CD4-positive, alpha-beta T cell (primary cell): ENCODE measurements at places on chromosomes 3 and 15.

GRCh38 chr3:25153561-25153960 lies 274.5 kb upstream of the RARB start:
- DNase-seq, result no peak

DNA sequence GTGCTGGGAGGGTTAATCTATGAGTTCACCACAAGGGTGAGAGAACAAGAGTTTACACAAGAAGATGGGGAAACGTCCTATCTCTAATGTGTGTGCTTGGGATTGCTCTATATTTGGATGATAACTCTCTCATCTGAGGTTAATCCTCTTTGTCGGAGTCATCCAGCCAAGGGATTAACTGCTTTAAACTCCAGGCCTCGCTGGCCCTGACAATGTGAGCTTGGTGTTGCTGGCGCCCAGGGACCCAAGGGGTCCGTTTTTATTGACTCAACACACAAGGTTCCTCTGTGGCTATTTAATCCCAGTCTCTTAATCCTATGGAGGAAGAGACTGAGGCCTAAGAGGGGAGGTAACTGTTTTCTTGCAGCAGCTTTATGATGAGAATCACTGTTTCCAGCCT lies 14.2 kb downstream of the SV2B start:
- no peak for DNase-seq

DNA sequence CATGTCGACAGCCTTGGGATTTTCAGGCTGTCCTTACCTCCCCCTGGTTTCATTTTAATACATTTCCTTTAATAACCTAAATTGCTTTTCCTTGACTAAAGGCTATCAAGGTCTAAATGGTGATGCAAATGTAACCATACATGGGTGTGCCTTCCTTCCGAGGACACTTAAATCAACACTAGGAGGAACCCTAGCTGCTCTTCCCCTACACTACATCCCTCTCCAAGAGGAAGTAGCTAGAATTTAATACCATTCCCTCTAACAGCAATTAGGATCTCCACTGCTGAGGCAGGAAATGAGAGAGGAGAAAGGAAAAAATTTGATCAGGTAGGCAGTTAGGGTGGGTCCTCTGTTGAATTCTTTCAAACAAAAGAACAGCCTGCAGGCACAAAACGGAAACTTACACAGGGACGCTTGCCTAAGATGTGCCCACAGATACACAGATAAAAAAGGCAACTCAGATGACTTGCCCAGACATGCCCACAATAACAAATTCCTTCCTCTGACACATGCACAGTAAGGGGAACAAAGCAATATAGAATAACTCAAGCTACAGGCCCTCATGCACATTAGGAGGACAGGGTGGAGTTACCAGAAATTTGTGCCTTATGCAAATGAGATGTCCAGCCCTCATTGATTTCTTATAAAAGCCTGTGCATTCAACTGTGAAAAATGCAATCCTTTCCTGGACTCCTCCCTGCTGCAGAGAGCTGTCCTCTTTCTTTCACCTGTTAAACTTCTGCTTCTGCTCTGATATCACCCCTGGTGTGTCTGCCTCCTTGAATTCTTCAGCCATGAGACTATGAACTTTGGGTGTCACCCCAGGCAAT lies 1024.4 kb upstream of the CADM2 start:
- DNase-seq, result no peak

DNA sequence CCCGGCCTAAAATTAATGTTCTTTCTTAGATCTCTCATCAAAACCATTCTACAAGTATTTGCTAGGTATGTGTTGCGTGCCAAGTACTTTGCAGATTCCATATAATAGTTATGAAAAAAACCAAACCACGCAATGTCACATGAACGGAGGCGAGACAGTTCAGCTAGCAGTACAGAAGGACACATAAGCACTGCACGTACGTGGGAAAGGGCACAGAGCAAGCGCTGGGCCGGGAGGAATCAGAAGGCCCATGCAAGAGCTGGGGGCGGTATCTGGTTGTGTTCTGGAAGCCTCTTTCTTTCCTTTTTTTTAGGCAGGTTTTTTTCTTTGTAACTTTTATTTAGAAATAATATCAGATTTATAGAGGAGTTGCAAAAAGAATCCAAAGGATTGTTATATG lies 11.3 kb downstream of the PDIA5 start:
- DNase-seq, result no peak

DNA sequence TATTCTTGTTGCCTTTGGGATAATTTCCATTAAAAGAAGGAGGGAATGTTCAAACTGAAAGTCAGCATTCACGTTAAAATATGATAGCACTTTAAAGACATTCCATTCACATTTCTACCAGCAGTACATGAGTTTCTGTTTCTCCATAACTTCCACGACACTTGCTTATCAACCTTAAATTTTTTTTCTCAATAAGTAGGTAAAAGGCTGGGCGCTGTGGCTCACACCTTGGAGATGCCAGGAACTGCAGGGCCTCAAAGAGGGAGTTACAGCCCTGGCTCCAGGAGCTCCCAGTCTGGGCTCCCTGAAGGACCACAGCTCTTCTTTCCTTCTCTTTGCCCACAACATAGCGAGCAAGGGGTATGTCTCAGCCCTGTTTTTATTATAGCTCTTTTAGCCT lies 42.9 kb upstream of the PRR23C start:
- no peak for DNase-seq

- no peak for DNase-seq
These were observed 190.1 kb downstream of the ZNF621 start for GRCh38 chr3:40714771-40715345.

DNA sequence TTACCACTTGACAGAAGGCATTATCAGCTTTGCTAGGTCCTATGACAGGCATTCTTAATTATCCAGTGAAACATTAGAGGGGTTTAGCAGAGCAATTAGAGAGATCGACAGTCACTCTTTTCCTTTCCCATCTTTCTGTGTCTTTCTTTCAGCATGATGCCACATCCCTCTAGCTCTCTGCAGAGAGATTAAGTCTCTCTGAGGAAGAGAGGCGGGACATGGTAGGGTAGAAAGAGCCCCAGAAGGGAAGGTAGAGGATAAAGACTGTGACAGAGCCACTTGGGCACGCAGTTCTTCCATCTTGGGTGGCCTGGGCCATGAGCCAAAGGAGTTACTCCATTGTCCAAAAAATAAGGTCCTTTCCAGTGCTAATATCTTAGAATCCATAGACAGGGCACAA lies 55.8 kb downstream of the HHLA2 start:
- no peak for DNase-seq

GRCh38 chr3:27171113-27171512 lies 198.1 kb downstream of the NEK10 start:
- no peak for DNase-seq

DNA sequence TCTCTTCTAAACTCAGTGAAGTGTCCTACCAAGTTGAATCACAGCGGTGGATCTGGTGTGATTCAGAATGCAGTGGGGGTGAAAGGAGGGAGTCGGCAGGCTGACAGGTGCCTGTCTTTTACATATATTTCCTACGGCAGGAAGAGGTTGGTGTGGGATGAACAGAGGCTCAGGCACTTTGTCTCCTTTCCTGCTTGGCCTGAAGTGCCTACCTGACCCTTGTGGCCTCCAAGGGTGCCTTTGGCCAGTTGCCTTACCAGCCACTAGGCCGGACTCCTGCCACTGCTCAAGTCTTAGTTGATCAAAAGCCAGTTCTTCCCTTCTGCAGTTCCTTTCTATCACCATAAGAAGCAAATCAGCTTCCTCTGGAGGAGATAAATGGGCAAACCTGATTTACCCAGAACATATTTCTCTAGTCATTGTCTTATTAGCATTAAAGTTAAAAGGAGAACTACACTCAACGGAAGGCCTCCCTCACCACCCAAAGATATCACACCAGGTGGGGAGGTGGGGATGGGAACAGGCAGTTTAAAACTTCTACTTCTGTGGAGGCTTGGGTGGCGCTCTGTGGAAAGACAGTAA lies 52.1 kb downstream of the CRTC3 start:
- no peak for DNase-seq

DNA sequence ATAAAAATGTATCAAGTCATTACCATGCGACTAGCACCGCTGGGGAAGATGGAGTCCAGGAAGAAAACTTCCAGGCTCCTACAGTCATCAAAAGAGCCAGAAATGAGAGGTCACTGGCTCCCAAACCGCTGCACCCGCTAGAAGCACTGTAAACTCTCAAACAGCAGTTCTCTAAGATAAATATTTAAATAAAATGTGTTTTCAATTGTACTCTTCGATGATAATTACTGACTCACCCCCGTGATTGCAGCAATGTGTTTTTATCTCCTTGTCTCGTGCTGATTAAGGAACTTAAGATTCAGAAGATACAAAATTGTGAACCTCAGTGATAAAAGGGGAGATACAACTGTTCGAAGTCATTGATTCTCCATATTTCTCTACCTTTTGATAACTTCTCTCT lies 45.8 kb upstream of the FOXP1 start:
- no peak for DNase-seq

- no peak for DNase-seq
These were observed 112.5 kb downstream of the RAP2B start for GRCh38 chr3:153274561-153274960.

DNA sequence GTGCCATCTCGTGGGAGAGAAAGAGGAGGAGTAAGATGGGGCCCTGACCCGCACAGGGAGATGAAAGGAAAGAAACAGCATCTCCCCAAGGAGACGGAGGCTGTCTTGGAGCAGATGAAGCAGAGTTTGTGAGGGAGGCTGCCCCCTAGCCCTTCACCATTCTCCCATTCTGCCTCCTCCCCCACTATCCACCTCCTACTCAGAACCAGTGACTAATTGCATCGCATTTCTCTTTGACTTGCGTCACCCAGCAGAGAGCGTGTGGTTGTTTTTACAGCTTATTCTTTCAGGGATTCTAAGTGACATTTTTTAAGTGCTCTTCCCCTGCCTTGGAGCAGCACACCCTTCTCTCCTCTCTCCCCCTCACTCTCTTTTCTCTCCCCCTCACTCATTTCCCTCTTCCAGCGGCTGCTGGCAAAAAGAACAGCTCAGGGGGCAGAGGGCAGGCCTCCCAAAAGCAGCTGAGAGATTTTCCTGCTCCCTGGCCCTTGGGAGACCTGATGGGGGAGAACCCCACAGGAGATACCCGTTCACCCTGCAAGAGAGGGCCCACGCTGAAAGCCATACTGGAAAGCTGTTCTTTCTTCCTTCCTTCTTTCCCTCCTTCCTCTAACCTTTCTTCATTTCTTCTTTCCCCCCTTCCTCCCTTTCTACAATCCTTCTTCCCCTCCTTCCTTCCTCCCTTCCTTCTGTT lies 91.8 kb downstream of the MRPL46 start:
- no peak for DNase-seq

- DNase-seq, result no peak
These were observed 105.8 kb upstream of the UNC13C start for GRCh38 chr15:53872410-53872809.

GRCh38 chr15:94353488-94353820 lies 122.1 kb downstream of the MCTP2 start:
- no peak for DNase-seq

GRCh38 chr3:108044699-108045098 lies 46.1 kb downstream of the CD47 start:
- no peak for DNase-seq

DNA sequence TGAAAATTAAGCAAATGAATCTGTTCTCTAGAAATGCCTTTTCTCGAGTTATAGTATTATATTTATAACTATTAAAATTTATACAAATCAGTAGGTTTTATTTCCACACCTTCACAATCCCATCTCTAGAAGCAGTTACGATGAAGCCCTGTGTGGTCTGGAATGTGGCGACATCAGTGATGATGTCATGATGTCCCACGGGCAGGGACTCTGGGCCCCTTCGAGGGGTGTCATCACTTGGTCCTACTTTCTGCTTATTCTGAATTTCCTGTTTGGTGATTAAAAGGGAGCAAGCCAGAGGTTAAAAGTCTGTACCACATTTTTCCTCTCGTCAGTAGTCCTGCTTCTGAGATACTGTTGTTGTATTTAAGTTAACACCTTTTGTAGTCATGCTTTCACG lies 67.4 kb downstream of the PIK3R4 start:
- DNase-seq, result no peak

DNA sequence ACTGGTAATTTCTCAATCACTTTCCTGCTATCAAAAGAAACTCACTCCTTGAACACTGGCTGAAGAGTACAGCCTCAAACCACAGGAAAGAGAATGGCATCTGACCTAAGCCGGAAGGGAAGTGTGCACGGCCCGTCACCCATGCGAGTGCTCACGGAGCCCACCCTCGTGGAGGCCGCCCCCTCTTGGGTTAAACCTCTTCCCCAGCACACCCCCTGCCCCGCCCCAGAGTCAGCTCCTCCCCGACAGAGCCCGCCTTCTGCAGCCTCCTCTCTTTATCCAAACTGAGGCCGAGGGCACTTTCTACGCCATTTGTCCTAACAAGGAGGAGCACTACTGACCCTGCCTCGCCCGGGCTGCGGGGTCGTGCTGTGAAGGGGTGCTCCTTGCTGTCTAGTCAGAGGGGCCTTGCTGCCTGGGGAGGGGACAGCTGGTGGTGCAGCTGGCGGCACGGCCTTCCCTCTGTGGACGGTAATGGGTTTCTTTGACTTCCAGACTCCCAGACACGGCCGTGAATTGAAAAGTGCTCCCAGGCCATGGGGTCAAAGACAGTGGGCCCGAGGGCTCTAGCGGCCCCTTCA lies 137.7 kb downstream of the NSMCE3 start:
- no peak for DNase-seq

DNA sequence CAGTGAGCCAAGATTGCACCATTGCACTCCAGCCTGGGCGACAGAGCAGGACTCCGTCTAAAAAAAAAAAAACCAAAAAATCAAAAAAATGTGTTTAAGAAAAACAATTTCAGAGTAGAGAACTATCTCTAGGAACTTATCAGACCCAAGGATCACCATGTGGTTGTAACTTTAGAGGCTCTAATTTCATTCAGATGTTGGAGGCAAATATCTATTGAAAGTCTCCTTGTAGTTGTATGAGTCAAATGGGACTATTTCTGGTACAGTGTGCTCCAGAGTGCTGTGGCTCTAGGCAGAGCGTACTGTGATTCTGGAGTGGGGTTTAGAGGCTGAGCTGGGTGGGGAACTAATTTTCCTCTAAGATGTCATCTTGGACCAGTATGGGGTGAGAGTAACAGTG lies 398.7 kb downstream of the SHQ1 start:
- DNase-seq, result no peak

DNA sequence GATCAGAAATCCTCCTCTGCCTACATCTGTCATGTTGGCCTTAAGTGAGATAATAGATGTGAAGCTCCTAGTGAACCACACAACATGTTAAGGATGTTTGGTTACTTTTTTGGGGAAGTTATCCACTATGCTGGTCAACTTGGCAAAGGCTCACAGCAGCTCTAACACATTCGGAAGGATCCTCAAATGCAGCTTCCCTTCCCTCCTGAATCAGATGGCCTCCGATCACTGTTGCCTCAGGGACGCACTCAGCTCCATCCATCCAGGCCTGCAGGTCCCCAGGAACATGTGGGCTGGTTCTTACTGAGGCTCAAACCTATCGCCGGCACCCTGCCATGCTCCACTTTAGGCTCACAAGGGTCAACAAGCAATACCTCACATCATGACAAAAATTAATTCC lies 67.9 kb downstream of the CORO2B start:
- no peak for DNase-seq

- DNase-seq, result no peak
These were observed 60.3 kb upstream of the PDZRN3 start for GRCh38 chr3:73685061-73685460.

DNA sequence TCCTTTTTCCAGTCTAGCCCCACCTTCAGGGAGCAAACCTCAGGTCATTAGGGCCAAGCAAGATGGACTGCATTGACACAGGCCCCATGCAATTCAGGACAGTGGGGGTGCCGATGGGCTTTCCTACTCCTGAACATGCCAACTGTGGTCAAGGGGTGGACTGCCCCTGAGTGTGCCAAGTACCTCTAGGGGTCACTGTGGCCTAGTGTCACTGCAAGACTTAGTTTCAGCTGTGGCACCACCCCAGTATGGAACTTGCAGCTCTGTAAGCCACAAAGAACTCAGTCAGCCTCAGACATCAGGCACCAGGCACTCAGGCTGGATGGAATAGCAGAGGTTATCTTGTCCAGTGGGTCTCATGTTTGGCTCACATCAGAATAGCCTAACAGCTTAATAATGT lies 32.3 kb downstream of the EXOG start:
- DNase-seq, result no peak
